ENCODE measurements at places on chromosomes 6 and 20. TPM values are rescaled to one million over a fixed set of nuclear protein-coding genes. Genes with fewer than 3 reads are reported as not detected.

FAM110A gene
- 3.7 TPM for total RNA-seq

RGS17 gene
- total RNA-seq: 4.6 TPM

DEFB132 gene
- total RNA-seq: 1.5 TPM

TPX2 gene
- total RNA-seq: 1.1 TPM

ANKRD60 gene
- total RNA-seq: not detected

DNA sequence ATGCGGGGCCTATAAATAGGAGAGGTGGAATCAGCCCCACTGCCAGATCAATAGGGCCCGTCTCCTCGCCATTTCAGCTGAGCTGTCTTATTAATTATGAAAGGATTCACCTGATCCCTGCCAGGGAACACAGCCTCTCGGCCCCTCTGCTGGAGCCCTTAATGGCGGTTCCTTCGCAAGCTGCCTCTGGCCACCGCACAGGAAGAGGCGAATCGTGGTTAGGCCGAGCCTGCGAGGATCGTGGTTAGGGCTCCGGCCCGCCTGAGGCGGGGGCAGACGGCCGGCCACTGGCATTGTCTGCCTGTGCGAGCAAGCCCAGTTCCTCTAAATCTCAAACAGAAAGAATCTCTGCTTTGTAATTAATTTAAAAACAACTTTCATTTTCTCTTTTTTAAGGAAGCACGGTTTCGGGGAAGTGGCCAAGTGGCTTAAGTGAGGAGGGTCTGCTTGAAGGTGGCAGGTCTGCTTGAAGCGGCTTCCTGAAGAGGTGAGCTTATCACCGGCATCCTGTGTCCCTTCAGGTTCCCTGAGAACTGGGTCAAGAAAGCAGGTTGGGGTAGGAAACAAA is 9.2 kb downstream of the NRN1 start:
- no peak for DNase-seq

- DNase-seq: no peak
These were observed 8.6 kb downstream of the VNN2 start for GRCh38 chr6:132749111-132749510.

- no peak for DNase-seq
These were observed 194.8 kb downstream of the COL9A1 start for GRCh38 chr6:70107852-70108629.

GRCh38 chr6:26029570-26029856 is 57.7 kb upstream of the HFE start:
- DNase-seq: no peak

GRCh38 chr20:57888591-57888990 is 178.8 kb upstream of the PMEPA1 start:
- DNase-seq: no peak

DNA sequence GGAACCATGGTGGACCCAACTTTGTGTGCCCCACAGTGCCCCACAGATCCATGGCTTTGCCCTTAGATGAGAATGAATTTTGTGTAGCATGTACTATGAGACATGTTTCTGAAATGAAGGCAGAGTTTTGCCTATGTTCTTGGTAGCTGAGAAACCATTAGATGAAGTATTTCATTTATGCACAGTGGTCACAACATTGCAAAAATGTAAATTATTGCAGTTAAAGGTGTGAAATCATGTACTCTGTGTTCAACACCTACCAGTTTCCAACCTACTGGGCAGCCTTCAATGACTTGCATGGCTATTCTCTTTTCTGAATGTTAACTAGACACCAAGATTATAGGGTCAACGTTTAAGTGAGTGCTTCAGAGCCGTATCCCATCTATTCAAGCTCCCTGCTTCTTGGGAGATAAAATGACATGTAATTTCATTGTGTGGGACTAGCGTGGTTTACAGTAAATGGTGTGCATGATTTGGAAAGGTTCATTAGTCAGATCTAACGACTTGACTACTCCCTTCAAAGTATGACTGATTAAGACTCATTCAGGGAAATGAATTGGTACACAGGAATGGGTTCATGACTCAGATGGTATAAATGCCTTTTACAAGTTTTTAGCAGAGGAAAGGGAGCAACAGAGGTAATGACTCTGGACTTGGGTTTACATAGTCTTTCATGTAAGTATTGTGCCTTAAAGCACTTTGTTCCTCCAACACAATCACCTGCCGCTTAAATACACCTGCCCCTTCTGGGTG is 106.1 kb upstream of the AKIRIN2 start:
- no peak for DNase-seq

DNA sequence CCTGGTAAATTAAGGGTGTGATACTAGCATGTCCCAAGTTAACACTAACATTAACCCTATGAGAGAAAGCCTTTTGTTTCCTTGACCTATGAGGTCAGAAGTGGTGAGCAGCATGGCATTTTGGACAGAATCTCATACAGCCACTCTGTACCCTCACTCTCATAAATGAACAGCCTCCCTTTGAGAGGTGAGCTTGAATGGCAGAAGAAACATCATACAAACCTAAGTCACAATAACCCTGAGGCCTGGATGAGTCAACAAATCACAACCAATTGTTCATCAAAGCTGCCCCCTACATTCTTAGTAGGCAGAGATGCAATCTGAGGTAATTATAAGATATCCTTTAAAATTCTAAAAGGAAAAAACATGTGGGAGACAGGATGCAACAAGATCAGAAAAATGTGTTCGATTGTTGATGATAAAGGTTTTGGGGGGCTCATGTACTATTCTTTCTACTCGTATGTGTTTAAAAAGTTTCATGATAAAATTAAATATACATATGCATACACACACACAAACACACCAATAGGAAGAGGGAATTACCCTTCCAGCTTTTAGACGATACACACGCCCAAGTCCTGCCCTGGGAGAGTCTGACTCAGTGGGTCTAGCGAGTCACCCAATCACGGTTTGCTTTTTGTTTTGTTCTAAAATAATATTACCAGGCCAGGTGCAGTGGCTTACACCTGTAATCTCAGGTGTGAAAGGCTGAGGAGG is 117.3 kb downstream of the ARHGAP18 start:
- no peak for DNase-seq

DNA sequence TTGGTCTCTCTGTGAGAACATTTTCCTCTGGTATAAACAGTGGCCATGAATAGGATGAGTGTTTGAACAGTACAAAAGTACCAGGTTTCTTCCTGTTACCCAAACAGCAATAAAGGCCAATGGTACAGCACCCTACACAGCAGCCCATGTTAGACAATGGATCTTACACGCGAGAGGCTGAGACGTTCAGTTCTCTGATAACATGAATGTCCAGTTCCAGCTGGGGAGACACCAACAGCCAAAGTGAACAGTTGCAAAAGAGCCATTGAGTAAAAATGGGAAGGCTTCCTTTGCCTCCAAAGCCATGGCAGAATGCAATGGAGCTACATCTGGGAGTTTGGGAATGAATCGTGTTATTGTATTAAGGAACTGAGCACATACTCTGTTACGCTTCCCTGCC is 246.8 kb upstream of the SGK1 start:
- no peak for DNase-seq

- DNase-seq: no peak
These were observed 17.2 kb downstream of the CARMIL1 start for GRCh38 chr6:25296217-25296905.

- peak; percentile 18 for DNase-seq
These were observed 13.4 kb upstream of the TREML4 start for GRCh38 chr6:41214559-41215238.

Measured in mesenteric fat pad (tissue), 1 donor.